ENCODE measurements at places on chromosomes 2 and 18.
A peak's percentile ranks its signal among the peaks of the same experiment; 100 is the strongest.

GRCh38 chr2:25405611-25406295, 64.0 kb upstream of the DNMT3A start:
- peak overlapping the region; percentile 80 for H3K27ac ChIP-seq
- H3K27me3 ChIP-seq, result no peaks in the 10 kb centered on the region
- H3K4me1 ChIP-seq, result peaks cover 21% of the 10 kb centered on the region
- peak overlapping the region; percentile 29 for H3K4me3 ChIP-seq
- no peak for DNase-seq

GRCh38 chr18:48022021-48022420, 91.6 kb upstream of the SMAD2 start:
- H3K36me3 ChIP-seq, result no peaks in the 10 kb centered on the region
- H3K27me3 ChIP-seq, result peaks cover 23% of the 10 kb centered on the region

GRCh38 chr2:22086726-22087125, 963.0 kb downstream of the TDRD15 start:
- H3K4me1 ChIP-seq, result no peaks in the 10 kb centered on the region
- H3K27ac ChIP-seq, result no peak overlapping the region
- no peaks in the 10 kb centered on the region for H3K27me3 ChIP-seq
- no peaks in the 10 kb centered on the region for H3K36me3 ChIP-seq
- H3K4me3 ChIP-seq, result no peak overlapping the region

- no peak overlapping the region for H3K27ac ChIP-seq
- H3K4me3 ChIP-seq, result no peak overlapping the region
- H3K4me1 ChIP-seq, result no peaks in the 10 kb centered on the region
- H3K27me3 ChIP-seq, result no peaks in the 10 kb centered on the region
Measured at GRCh38 chr18:11553098-11553940, 56.1 kb upstream of the SLC35G4 start.

DNA sequence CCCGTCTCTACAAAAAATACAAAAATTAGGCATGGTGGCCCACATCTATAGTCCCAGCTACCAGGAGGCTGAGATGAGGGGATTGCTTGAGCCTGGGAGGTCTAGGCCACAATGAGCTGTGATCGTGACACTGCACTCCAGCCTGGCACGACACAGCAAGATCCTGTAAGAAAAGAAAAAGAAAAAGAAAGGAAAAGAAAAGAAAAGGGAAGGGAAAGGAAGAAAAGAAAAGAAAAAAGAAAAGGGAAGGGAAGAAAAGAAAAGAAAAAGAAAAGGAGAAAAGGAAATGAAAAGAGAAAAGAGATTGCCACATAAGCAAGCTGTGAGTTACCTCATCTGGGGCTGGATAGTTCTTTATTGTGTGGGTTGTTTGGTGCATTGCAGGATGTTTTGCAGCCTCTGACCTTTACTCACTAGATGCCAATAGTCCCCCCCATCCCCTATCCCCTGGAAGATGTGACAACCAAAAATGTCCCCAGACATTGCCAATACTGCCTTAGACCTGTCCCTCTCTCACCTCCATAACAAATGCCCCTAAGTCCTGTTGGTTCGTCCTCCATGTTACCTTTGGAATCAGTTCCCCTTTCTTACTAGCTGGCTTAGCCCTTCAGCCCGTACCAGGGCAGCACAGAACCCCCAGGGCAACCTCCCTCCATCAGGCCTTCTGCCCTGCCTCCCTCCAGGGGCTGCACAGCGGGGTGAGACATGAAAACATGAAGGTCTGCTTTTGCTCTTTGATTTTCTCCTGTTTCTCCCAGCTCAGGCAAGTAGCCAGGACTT, 8.9 kb downstream of the ASPRV1 start:
- no peaks in the 10 kb centered on the region for H3K36me3 ChIP-seq
- H3K27ac ChIP-seq, result no peak overlapping the region
- no peaks in the 10 kb centered on the region for H3K27me3 ChIP-seq
- peaks cover 3% of the 10 kb centered on the region for H3K4me1 ChIP-seq
- no peak overlapping the region for H3K4me3 ChIP-seq
- no peak for DNase-seq

GRCh38 chr2:230589497-230590015, 123.1 kb upstream of the CAB39 start:
- no peak overlapping the region for H3K4me3 ChIP-seq
- H3K27me3 ChIP-seq, result no peaks in the 10 kb centered on the region
- no peak overlapping the region for H3K27ac ChIP-seq
- peaks cover 62% of the 10 kb centered on the region for H3K4me1 ChIP-seq
- no peak for DNase-seq

DNA sequence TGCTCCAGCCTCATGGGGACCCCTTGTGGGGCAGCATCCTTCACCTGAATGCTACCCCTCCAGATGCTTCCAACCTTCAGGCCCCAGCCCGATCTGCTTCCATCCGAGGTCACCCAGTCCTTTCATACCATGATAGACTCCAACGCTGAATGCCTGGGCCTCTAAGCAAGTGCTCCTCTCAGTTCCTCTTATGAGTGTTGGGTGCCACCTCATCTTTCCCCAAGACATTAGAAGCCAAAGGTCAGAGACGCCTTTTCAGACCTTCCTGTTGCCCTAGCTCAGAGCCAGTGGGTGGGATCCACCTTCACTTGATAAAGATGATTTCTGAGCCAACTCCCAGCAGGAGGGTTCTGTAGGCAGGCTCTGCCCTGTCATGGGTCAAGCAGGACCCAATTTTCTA, 174.5 kb upstream of the MGAT5 start:
- DNase-seq, result no peak
- H3K4me3 ChIP-seq, result no peak overlapping the region
- no peaks in the 10 kb centered on the region for H3K4me1 ChIP-seq
- peaks cover 4% of the 10 kb centered on the region for H3K27me3 ChIP-seq

DNA sequence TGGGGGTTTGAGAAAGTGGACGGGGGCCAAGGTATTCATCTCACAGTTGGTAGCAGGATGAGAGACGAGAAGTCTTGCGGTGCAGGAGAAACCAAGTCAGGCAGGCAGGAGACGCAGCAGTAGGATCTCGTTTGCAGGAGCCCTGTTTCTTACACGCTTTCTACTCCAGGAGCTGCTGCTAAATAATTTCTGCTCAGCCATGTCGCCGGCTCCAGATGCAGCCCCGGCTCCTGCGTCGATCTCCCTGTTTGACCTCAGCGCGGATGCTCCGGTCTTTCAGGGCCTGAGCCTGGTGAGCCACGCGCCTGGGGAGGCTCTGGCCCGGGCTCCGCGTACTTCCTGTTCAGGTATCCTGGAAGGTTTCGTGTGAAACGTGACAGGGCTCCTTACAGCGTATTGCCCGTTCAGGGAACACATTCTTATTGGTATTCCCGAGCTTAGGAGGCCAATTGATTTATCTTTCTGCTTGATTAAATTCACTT, 494 bp downstream of the ANKZF1 start:
- no peaks in the 10 kb centered on the region for H3K27me3 ChIP-seq
- DNase-seq, result peak; percentile 34
- peak overlapping the region; percentile 99 for H3K27ac ChIP-seq
- H3K36me3 ChIP-seq, result peaks cover 60% of the 10 kb centered on the region
- peaks cover 75% of the 10 kb centered on the region for H3K4me1 ChIP-seq
- H3K4me3 ChIP-seq, result peak overlapping the region; percentile 99
